ENCODE measurements at places on chromosomes 5 and 9. TPM values are rescaled to one million over a fixed set of nuclear protein-coding genes. Genes with fewer than 3 reads are reported as not detected.

GMCL2 gene
- total RNA-seq: not detected

C1QTNF2 gene
- 2.6 TPM for total RNA-seq

PCDHGA1 gene
- total RNA-seq: 1.1 TPM

ASTN2 gene
- 7.3 TPM for total RNA-seq

SPINK7 gene
- not detected for total RNA-seq

NR4A3 gene
- total RNA-seq: 1.3 TPM

COL5A1 gene
- 322 TPM for total RNA-seq

VCAN gene
- total RNA-seq: 24.0 TPM

ZNF883 gene
- total RNA-seq: 4.0 TPM

MED7 gene
- total RNA-seq: 9.8 TPM

SERF1A gene
- total RNA-seq: 2.4 TPM

DNA sequence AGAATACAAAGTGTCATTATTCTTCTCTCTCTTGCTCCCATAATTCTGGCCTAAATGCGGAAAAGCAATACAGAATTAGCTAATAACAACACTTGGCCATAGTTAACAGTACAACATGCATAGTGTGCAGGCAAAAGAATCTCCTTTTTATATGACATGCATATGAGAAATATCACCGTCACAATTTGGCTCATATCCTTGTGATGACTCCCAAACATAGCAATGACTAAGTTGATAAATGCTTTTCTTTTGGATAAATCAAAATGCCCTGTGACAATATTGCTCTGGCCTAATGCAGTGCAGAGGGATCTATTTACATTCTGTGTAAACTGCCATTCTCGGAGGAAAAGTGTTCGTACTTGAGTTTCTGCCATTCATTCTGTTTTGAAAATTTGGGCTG is 121.9 kb upstream of the GHR start:
- H3K4me1 ChIP-seq: no peaks in the 10 kb centered on the region
- H3K36me3 ChIP-seq: no peaks in the 10 kb centered on the region
- no peak overlapping the region for H3K27ac ChIP-seq
- H3K27me3 ChIP-seq: no peaks in the 10 kb centered on the region

DNA sequence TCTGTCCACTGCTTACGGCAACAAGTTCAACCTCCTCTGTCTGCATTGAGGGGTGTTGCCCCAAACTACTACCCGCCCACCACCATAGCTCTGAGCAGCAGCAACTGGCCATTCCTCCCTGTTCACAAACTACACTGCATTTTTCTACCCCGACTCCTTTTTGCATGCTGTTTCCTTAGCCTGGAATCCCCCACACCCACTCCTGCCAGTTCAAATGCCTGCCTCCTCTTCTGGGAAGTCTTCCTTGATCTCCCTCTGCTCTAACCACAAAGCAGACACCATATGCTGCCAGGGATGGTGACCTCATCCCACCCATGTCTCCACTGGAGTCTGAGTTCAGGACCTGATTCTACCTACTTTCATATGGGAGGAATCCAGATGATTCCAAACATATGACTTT is 13.3 kb downstream of the ALDH1B1 start:
- H3K4me1 ChIP-seq: no peaks in the 10 kb centered on the region
- H3K4me3 ChIP-seq: no peak overlapping the region
- H3K27me3 ChIP-seq: peaks cover 54% of the 10 kb centered on the region
- DNase-seq: no peak
- H3K27ac ChIP-seq: no peak overlapping the region

DNA sequence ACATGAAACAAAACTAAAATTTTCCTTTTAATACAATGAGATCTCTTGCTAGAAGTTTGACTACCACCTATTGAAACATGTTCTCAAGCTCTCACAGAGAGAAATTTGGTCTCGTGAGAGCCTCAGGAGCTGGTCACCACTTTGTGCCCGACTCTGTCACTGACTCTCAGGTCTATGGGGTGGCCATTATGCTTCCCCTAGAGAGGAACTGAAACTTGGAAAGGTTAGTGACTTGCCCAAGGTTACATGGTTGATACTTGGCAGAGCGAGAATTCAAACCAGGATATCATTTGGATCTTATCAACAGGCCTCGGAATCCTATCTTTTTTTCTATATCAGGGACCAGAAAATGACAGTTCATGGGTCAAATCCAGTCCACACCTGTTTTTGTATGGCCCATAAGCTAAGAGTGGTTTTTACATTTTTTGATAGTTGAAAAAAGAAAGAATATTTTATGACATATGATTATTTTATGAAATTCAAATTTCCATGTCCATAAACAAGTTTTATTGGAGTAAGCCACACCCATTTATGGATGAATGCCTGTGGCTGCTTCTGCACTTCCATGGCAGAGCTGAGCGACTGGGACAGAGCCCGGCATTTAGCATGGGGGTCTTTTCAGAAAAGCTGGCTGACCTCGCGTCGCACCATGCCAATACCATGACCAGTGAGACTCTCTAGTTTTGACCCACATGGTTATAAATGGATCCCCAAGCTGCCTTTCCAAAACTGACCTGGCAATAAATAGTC is 44.8 kb upstream of the EQTN start:
- H3K4me1 ChIP-seq: no peaks in the 10 kb centered on the region
- no peaks in the 10 kb centered on the region for H3K36me3 ChIP-seq
- H3K27ac ChIP-seq: no peak overlapping the region
- peaks cover 23% of the 10 kb centered on the region for H3K27me3 ChIP-seq

DNA sequence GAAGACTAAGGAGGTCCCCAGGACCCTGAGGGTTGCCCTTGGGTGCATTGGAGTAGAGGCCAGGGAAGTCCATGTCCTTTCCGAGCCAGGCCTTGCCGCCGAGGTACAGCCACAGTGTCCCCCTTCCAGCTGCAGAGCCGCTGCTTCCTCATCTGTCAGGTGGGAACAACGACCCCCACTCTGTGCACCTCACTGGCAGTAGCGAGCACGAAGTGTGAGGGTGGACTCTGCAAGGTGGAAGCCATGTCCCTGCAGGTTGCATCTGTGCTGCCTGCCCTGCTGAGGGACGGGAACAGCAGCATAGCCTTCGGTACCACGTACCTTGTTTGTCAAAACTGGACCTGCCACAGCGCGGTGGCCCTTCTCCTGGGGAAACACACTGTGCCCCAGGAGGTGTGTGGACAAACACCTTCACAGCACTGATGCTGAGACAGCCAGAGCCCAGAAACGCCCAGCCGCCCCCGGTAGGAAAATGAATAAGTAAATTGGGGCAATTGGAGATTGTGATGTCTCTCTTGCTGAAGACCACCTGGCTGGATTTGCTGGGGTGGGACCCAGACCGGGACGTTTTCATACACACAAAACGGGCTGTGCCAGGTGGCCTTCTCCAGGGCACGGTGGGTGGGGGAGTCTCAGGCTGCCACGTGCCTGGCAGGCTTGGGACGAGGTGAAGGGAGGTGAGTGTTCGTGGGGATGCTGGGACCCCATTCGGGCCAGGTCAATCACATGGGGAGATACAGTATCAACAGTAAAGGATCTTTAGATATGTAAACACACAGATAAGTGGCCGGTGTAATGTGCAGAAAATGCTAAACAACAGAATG is 157.3 kb downstream of the RXRA start:
- H3K27ac ChIP-seq: no peak overlapping the region
- H3K4me1 ChIP-seq: peaks cover 3% of the 10 kb centered on the region
- no peaks in the 10 kb centered on the region for H3K36me3 ChIP-seq
- no peak overlapping the region for H3K4me3 ChIP-seq
- no peaks in the 10 kb centered on the region for H3K27me3 ChIP-seq

- peaks cover 19% of the 10 kb centered on the region for H3K27me3 ChIP-seq
- H3K4me1 ChIP-seq: no peaks in the 10 kb centered on the region
- no peak overlapping the region for H3K4me3 ChIP-seq
- DNase-seq: no peak
Measured at GRCh38 chr5:179923436-179923835, 15.7 kb upstream of the TBC1D9B start.

DNA sequence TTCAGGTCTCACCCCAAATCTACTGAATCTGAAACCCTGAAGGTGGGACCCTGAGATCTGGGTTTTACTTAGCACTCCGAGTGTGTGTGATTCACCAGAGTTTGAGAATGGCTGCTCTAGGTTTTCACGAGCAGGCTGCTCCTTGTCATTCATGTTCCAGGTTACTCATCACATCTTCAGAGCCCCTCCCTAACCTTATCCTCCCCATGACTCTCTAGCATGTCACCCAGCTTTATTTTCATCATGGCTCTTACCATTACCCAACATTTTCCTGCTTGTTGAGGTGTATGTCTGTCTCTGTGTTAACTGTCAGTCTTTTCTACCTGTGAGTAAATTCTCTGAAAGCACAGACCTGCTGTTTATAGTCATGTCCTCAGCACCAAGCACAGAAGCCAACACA is 319.2 kb downstream of the NSG2 start:
- no peaks in the 10 kb centered on the region for H3K4me1 ChIP-seq
- no peak overlapping the region for H3K27ac ChIP-seq
- DNase-seq: no peak
- H3K36me3 ChIP-seq: no peaks in the 10 kb centered on the region
- H3K4me3 ChIP-seq: no peak overlapping the region
- H3K27me3 ChIP-seq: no peaks in the 10 kb centered on the region

DNA sequence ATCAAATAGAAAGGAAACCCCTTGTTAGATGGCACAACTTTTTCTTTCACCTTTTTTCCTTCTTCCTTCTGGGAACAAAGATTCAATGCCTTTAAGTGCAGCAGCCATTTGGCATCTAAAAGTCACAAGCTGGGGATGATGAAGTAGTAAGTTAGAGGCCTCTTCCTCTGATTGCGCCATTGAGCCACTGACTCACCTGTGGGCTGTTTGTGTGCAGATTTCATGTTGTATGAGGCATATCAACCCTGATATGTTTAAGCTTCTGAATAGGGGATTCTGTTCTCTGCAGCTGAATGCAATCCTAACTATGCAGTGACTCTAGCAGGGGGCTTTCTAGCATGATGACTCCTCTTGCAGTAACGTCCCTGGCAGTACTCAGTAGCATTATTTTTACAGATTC is 599.9 kb downstream of the CSNK1G3 start:
- no peak for DNase-seq
- H3K27ac ChIP-seq: no peak overlapping the region
- H3K4me1 ChIP-seq: no peaks in the 10 kb centered on the region
- peaks cover 2% of the 10 kb centered on the region for H3K27me3 ChIP-seq
- no peaks in the 10 kb centered on the region for H3K36me3 ChIP-seq
- H3K4me3 ChIP-seq: no peak overlapping the region

DNA sequence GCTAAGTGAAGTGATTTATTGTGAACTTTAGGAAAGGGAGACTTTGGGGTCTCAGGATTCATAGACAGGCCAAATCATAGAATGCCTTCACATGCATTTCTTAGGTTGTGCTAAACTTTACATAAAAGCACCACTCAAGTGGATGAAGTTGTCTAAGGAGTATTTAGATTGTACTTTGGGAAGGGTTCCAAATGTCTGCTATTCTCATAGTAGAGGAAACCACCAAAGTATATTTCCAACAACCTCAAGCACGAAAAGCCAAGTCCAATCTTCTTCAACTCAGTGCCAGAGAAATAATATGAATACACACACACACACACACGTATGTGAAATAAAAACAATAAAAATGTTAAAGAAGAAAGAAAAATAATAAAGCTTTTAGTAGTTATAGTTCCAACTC is 41.8 kb downstream of the ENC1 start:
- DNase-seq: no peak
- H3K27ac ChIP-seq: no peak overlapping the region
- peaks cover 26% of the 10 kb centered on the region for H3K4me1 ChIP-seq
- no peak overlapping the region for H3K4me3 ChIP-seq
- H3K36me3 ChIP-seq: no peaks in the 10 kb centered on the region

- H3K4me1 ChIP-seq: no peaks in the 10 kb centered on the region
- H3K36me3 ChIP-seq: peaks cover 14% of the 10 kb centered on the region
- H3K4me3 ChIP-seq: no peak overlapping the region
- H3K27ac ChIP-seq: no peak overlapping the region
Measured at GRCh38 chr5:179251276-179251969, 93.8 kb downstream of the ADAMTS2 start.

DNA sequence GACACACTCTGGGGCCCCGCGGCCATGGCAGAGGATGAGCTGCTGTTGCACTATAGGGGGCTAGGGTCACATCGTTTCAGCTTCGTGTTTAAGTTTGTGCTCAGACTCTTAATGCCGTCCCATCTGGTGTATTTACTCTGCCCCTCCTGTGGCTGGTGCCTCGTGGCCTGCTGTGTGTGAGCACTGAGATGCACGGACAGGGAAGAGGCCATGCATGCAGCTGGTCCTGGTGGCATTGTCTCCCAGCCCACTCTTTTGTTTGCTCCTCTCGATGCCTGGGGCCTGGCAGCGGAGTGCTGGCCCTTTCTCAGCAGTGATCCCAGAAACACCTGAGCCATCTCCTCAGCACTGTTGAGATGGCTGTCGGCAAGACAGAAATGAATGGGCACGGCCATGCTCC is 30.0 kb upstream of the PHF2 start:
- H3K4me1 ChIP-seq: no peaks in the 10 kb centered on the region
- peaks cover 17% of the 10 kb centered on the region for H3K36me3 ChIP-seq
- no peak for DNase-seq

- no peak overlapping the region for H3K27ac ChIP-seq
- no peaks in the 10 kb centered on the region for H3K4me1 ChIP-seq
Measured at GRCh38 chr9:135098400-135099105, 11.1 kb downstream of the OLFM1 start.

DNA sequence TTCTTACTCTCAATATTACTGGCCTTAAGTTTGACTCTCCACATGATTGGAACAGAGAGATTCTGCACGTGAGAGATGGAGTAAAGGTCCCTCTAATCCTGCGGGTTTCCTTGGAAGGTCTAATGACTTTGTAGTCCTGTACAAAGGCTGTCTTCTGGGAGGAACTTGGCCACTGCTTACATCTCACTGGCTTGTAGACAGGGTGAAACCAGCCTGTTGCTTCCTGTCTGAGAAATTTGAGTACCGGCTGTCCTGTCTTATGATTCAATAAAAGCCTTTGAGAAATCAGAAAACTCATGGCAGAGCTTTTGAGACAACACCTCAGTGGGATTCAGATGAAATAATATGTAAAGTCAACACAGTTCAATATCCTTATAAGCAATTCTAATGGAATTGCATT is 43.0 kb downstream of the IL31RA start:
- no peaks in the 10 kb centered on the region for H3K36me3 ChIP-seq
- no peak for DNase-seq
- peaks cover 15% of the 10 kb centered on the region for H3K4me1 ChIP-seq
- no peaks in the 10 kb centered on the region for H3K27me3 ChIP-seq
- no peak overlapping the region for H3K4me3 ChIP-seq
- no peak overlapping the region for H3K27ac ChIP-seq

GRCh38 chr5:88391116-88391515 is 122.5 kb upstream of the TMEM161B start:
- H3K4me3 ChIP-seq: no peak overlapping the region
- no peak overlapping the region for H3K27ac ChIP-seq
- no peaks in the 10 kb centered on the region for H3K4me1 ChIP-seq
- DNase-seq: no peak

GRCh38 chr9:68970151-68970550 is 43.8 kb downstream of the PRKACG start:
- H3K36me3 ChIP-seq: no peaks in the 10 kb centered on the region
- no peak overlapping the region for H3K27ac ChIP-seq
- no peak for DNase-seq
- H3K4me1 ChIP-seq: no peaks in the 10 kb centered on the region

DNA sequence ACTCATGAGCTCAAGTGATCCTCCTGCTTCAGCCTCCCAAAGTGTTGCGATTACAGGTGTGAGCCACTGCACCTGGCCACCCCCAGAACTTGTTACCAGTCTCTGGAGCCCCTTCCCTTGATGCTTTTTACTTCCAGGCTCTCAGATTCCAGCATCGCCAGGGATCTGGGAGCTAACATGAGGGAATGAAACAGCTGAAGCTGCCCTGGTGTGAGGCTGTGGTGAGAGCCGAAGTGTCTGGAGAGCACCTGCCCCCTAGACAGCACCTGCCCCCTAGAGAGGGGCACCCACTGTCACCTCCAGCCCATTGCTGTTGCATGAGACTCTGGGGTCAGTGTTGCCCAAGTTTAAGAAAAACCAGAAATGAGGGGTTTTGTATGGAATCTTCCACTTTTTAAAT is 124.3 kb upstream of the SAP30L start:
- H3K27me3 ChIP-seq: no peaks in the 10 kb centered on the region
- H3K36me3 ChIP-seq: peaks cover 26% of the 10 kb centered on the region
- no peak for DNase-seq
- H3K4me1 ChIP-seq: peaks cover 23% of the 10 kb centered on the region
- H3K4me3 ChIP-seq: no peak overlapping the region
